ENCODE measurements at places on chromosomes 3 and 15.

GRCh38 chr15:29998033-29998432 is 84.7 kb upstream of the GOLGA8J start:
- DNase-seq = no peak

DNA sequence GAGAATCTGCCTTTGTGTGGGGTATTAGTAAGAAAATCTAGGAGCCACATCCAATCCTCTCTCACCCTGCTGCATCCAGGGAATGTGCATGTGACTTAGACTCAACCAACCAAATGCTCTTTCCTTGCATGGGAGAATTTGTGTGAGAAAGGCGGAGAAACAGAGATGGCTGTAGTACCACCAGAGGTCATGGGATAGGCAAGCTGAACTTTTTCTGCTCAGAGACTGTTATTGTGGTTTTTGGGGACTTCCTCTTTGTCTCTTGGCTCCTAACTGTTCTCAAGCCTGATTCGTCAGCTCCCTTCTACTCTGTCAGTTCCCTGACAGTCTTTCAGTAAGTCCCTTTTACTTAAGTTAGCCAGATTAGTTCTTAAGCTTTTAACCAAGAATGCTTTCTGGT is 2.6 kb upstream of the ZSCAN2 start:
- no peak for DNase-seq

- DNase-seq = no peak
These were observed 86.2 kb downstream of the DHX30 start for GRCh38 chr3:47888986-47889757.

DNA sequence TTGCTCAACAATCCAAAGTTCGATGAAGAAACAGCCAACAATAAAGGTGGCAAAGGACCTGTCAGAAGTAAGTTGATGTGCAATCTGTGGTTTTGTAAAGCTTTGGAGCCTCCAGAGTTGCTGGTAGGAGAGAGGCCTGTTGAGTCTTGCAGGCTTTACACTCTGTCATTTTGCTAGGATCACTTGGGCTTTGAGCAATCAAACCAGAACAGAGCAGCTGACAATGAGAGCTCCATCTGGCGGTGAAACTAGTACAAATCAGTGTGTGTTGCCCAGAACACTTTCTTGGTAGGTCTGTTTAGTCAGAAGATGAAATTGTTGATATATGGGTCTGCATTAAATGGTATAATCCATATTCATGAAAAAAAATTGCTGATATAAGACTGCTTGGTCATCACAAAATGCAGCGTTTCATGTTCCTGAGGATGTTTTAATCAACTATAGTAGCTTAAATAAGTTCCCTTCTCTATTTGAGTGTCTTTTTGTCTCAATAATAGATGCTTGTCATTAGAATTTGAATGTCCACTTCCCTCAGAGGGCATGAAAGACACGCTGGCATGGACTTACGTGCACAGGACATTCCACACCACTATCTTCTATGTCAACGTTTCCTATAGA is 25.7 kb downstream of the TMOD2 start:
- DNase-seq = no peak

DNA sequence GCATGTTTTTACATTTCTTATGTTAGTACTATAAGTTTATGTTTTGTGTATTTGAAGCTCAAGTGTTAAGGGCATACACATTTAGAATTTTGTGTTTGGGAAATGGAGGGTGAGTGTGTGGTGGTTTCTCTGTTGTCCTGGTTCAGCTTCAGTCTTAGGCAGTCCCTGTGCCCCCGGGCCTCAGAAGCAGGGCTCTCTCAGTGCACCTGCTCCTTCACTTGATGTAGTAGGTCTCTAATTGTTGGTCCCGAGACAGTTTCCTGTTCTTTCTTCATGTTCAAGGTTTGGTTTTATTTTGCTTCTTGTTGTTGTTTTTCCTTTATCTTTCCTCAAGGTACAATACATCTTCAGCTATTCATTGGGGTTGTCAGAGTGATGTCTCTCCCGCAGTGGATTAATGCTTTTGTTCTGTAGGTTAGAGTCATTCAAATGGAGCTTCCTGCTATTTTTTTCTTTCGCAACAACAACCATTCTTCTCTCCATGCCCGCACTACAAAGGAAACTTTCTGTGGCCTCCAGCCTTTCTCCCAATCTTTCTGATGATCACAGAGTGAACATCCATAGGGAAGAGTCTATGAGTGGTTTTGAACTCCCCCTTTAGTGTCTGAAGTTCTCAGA is 177.8 kb upstream of the GOLGA6L4 start:
- no peak for DNase-seq

DNA sequence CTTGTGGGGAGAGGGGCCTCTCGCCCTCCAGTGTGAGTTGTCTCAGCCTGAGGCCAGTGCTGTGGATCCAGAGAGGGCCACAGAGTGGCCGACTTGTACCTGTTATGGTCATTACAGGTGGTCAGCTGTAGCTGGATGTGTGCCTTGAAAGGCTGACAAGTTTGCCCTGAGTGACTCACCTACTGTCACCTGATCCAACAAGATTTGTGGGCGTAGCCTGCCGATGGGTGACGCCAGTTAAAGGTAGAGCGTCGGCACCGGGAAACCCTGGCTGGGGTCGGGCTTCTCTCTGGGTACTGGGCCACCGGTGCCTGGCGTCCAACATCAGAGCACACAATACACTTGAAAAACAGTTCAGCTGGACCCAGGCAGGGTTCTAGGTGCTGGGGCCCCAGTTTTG is 2.8 kb upstream of the ISG20 start:
- no peak for DNase-seq

GRCh38 chr3:136546720-136547119 is 205.5 kb downstream of the STAG1 start:
- no peak for DNase-seq

- peak; percentile 70 for DNase-seq
These were observed 155.2 kb downstream of the UACA start for GRCh38 chr15:70608144-70608543.

DNA sequence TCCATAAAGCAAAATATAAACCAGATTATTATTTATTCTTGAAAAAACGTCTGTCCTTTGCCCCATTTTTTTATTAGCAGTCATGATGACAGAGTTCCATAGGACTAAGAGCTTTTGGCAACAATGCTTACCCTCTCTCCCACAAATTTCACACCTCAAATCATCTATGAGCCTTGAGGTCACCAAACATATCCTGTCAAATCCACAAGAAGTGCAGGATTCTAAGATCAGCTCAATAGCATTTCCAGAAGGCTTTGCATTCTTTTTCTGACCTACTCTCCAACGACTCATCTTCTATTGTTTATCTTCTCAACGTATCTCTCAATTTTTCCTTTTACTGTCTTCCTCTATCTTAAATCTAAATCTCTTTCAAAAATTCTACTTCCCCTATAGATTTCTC is 619.1 kb upstream of the BCHE start:
- no peak for DNase-seq

- DNase-seq = no peak
These were observed 85.0 kb upstream of the STAC start for GRCh38 chr3:36295296-36295695.

- no peak for DNase-seq
These were observed 3.1 kb downstream of the MYLK start for GRCh38 chr3:123880998-123881561.

DNA sequence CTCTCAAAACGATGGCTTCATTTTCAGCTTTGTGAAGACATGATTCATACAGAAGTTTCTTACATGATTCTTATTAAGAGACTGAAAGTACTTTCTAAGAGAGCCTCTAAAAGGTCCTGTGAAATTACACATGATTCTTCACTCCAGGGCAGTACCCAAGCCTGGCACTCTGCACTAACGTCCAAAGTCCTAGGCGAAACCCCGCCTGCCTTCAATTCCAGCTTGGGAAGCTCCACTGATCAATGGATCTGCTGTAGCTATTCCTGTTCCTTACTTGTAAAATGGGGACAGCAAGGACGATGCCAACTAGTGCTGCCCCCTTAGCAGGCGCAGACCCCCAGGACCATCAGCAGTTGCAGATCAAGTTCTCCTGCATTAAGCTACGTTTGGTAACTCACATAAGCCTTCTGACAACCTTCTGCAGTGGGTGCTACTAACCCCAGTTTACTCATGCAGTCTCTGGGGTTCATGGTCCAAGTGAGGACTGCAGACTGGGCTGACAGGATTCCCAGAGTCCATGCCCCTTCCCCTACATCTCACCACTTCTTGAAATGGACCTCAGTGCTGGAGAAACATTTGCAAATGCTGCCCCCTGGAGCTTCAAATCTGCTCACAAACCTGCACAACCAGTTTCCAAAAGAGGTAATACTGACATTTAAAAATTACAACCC is 10.6 kb downstream of the CHCHD4 start:
- no peak for DNase-seq

DNA sequence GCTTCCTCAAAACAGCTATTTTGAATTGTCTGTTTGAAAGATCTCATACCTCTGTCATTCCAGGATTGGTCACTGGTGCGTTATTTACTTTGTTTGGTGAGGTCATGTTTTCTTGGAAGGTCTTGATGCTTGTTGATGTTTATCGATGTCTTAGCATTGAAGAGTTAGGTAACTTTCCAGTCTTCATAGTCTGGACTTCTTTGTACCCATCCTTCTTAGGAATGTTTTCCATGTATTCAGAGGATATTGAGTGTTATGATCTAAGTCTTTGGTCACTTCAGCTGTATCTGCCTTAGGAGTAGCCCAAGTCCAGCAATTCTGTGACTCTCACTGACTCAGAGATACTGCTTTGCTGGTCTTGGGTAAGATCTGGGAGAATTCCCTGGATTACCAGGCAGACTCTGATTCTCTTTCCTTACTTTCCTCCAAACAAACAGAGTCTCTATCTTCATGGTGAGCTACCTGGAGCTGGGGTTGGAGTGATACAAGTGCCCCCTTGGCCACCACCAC is 398.6 kb downstream of the ZIC4 start:
- DNase-seq = no peak

DNA sequence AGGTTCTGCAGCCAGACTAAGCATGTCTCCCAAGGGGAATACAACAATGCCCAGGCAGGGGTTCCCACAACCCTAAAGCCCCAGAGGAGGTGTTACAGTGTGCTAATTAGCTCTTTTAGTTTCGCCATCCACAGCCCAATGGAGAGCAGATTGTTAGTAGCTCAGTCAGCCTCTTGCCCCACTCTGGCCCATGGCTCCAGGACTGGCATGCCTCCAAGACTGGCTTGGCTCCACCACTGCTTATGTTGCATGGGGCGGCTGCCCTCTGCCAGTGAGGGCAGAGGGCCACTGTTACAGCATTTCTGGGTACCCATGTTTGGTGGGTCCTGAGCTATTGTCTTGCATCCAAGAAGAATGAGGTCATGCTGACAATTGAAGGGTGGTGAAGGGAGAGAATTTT is 231.1 kb upstream of the MDFIC2 start:
- no peak for DNase-seq

DNA sequence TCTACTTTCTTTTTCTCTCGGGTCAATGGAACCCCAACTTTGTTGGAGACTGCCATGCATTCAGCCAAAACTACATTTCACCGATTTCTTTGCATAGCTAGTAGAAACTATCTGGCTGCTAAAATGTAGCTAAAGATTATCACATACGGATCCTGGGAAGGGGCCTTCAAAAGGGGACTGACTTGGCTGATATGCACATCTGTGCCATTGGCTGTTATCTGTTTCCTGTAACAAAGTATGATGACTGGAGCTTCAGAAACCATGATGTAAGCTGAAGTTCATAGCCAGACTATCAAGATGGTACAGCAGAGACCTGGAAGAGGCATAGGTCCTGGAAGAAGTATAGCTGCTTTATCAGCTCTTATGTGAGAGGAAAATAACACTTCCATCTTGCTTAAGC is 179.1 kb downstream of the NSUN3 start:
- DNase-seq = no peak

DNA sequence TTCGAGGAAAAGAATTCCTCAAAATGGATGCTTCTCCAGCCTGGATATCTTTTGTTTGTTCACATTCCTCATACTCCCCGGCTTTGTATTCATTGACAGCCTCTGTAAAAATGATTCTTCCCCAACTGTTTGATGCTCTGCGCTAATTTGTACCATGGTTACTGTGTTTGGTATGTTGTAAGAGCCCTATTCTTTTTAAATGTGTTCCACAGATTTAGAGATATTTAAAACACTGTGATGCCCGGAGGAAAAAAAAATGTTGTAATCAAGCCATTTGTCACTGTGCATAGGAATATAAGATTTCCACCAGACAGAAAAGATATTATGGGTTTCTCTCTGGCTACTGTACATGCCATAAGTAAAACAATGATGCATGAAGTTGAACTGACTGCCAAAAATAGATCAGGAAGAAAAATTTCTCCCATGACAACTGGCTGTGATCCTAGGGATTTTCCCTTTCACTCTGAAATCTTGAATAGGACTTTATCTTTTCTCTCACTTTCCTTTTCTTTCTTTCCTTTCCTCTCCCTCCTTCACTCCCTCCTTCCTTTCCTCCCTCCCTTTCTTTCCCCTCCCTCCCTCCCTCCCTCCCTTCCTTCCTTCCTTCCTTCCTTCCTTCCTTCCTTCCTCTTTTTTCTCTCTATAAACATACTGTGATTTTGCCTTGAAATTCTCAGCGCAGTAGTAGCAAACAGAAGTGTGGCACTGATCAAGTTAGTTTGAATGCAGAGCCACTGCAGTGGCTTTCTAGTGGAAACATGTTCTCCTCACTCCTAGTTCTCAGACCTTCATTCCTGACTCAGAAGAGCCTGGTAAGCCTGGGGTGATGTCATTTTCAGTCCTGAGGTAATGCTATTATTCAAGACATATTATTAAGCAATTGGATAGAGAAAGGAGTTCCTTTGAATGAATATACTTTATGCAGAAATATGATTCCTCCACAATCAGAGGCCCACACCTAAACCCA is 254.9 kb upstream of the TBL1XR1 start:
- DNase-seq = no peak

DNA sequence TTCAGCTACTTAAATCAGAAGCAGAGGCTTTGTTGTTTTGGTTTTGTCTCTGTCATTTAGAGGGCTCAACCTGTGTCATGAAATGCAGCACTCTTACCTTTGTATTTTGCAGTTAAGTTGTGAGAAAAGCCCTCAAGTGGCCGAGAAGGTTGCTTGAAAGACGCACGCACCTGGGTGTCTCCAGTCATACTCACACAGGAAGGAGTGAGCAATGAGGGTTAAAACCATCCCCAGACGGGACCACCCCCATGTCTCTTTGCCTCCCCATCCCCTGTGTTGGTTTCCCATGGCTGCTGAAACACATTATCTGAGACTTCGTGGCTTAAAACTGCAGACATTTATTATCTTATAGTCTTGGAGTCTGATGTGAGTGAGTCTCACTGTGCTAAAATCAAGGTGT is 376.1 kb upstream of the CFAP20DC start:
- DNase-seq = no peak
